ENCODE measurements at places on chromosomes 6 and 20.

DNA sequence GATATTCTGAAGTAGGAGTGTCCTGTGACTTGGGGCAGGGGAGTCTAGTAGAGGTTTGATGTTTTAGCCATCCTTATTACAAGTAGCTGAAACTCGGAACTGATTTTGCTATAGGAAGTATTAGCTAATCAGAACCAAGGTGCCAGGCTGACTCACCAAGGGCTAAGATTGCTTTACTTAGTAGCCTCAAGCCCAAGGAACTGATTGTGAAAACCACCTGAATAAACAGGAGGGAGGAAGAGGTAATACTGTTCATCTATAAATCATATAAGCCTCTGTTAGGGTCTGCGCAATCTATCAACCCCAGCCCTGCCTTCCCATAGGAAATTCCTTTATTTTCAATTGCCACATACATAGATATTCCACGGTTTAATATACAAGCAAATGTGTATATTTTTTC lies 54.4 kb downstream of the GNAS start:
- DNase-seq = no peak
- H3K36me3 ChIP-seq = peaks cover 15% of the 10 kb centered on the region
- H3K27ac ChIP-seq = peak overlapping the region; percentile 97
- no peaks in the 10 kb centered on the region for H3K27me3 ChIP-seq

DNA sequence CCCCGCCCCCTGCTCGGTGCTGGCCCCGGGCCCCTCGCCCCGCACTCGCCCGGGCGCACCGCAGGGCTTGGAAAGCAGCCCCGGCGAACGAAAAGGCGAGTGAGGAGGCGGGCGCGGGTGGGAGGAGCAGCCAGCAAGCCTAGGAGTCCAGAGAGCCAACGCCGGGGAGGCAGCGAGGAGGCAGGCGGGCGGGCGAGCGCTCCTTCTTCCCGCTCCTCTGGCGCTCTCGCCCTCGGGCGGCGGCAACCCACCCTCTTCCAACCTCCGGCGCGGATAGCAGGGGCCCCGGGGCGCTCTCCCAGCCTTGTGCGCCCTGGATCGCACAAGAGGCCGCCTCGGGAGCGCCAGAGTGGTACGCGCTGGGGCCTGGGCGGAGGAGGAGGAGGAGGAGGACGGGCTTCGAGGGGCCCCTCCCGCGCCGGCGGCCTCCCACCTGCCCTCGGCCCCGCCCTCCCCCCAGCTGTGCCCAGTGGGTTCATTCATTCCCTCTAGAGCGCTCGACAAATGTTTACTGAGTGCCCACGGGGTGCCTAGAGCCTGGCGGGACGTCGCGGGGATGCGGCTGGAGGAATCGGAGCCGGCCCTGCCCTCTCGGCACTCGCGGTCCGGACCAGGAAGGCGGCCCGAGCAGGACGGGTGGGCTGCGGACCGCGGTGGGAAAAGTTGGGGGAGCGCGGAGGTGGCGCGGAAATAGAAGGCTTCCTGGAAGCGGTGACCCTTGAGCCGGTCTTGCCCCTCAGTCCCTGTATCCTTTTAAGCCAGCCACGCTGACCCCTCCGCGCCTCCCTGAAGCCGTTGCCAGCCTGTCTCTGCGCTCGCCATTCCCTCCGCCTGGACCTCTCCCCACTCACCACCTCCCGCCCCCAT lies at the start of gene BMP7:
TSS of gene BMP7 (minus strand) at position 351 of the 867 bp plus-strand sequence. CDS start 519 bp downstream, outside the sequence.
- peak within 1 kb of the TSS; percentile 36 for H3K4me3 ChIP-seq
- H3K27me3 ChIP-seq = peaks cover 78% of the 10 kb centered on the region
- no peak for DNase-seq
- peaks cover 22% of the 10 kb centered on the region for H3K4me1 ChIP-seq

DNA sequence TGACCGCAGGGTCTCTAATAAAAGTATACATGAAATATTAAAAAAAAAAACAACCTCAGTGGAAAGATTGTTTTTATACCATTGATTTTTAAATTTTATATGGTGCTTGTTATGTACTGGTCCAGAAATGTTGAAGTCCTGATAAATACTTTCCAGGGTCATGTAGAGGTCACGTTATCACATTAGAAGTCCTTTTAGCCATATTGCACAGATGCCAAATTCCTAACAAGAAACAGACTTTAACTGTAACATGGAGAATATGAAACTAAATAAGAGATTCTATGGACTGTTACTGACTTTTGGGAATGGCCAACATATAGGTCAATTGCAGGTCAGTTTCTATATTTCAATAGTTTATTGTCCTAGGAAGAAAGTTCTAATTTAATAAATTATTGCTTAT lies 89.0 kb downstream of the ADGRB3 start:
- H3K27me3 ChIP-seq = no peaks in the 10 kb centered on the region
- H3K4me3 ChIP-seq = no peak overlapping the region
- H3K36me3 ChIP-seq = no peaks in the 10 kb centered on the region
- no peak overlapping the region for H3K27ac ChIP-seq

- H3K27me3 ChIP-seq = no peaks in the 10 kb centered on the region
- no peak overlapping the region for H3K4me3 ChIP-seq
- H3K36me3 ChIP-seq = no peaks in the 10 kb centered on the region
- no peak for DNase-seq
These were observed 83.4 kb upstream of the BMP5 start for GRCh38 chr6:55958790-55959189.

DNA sequence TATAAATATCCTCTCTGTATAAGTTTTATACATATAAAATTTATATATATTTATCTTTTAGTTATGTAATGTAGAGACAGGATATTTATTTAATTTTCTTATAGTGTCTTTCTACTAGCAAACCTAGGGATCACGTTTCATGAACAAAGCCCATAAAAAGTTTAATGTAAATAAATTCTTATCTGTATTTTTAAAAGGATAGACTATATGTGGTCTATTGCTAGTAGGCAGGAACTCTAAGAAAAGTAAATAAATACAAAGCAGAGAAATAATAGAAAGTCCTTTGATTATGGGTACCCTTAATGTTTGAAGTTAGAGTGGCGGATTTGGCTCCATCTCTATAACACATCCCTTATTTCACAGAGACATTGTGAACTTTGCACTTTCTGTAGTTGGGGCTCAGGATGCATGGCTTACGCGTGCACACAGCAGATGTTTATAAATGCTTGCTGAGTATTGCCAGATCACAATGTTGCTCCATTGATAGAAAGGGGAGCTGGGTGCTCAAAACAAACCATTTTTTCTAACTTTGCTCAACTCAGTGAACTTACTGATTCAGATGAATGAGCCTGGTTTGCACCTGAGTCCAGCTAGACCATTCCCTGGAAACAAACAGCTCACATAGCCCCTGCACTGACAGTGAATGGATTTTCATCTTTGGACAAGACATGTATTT lies 179.1 kb downstream of the SYNE1 start:
- no peak overlapping the region for H3K4me3 ChIP-seq
- DNase-seq = no peak
- no peaks in the 10 kb centered on the region for H3K36me3 ChIP-seq
- H3K27me3 ChIP-seq = peaks cover 5% of the 10 kb centered on the region
- no peak overlapping the region for H3K27ac ChIP-seq
- peaks cover 8% of the 10 kb centered on the region for H3K4me1 ChIP-seq

DNA sequence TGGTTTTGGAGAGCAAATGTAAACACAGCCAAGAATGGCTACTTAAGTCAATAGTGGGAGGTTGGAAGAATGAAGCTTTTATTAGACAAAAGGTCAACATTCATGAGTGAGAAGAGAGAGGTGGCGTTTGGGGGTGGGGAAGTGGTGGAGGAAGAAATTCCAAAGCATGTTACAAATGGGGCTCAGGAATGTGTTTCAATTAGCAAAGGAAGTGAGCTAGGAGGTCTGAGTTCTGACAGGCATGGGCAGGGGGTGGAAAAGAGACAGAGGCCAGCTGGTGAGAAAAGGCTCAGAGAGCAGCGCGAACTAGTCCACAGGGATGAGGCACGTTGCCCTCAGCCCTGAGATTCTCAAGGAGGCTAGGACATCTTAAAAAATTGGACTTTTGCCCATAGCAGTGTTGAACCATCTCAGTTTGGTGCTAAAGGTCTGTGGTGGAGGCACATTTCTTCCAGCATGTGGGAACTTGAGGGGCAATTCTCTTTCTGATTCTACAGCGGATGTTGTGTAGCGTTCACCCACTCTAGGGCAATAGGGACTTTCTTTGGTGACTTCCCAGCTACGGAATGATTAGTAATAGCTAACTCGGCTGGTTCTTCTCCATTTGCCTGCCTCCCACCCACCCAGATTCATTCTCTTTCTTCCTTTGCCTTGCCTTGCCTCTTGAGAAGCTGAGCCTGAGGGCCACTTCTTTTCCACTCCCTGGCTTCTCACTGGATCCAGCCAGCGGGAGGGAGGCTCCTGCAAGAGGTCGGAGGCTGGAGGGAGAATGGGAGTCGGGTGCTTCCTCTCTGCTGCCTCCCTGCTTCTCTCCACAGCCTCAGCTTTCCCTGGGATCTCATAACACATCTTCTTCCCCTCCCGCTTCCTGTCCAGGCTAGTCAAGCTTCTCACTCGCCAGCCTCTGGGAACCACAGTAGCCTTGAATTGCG lies 45.1 kb upstream of the NEDD9 start:
- peaks cover 4% of the 10 kb centered on the region for H3K36me3 ChIP-seq
- H3K4me3 ChIP-seq = peak overlapping the region; percentile 79
- DNase-seq = peak; percentile 33
- no peaks in the 10 kb centered on the region for H3K27me3 ChIP-seq
- H3K27ac ChIP-seq = peak overlapping the region; percentile 93

GRCh38 chr6:39812496-39812852 lies 20.3 kb downstream of the DAAM2 start:
- H3K4me1 ChIP-seq = no peaks in the 10 kb centered on the region
- H3K27ac ChIP-seq = no peak overlapping the region
- H3K4me3 ChIP-seq = no peak overlapping the region
- H3K36me3 ChIP-seq = no peaks in the 10 kb centered on the region

GRCh38 chr6:125871365-125871764 lies 80.6 kb downstream of the NCOA7 start:
- no peak for DNase-seq
- no peaks in the 10 kb centered on the region for H3K4me1 ChIP-seq
- no peak overlapping the region for H3K27ac ChIP-seq
- no peaks in the 10 kb centered on the region for H3K36me3 ChIP-seq
- H3K4me3 ChIP-seq = no peak overlapping the region
- no peaks in the 10 kb centered on the region for H3K27me3 ChIP-seq

GRCh38 chr6:139370283-139370998 lies 4.0 kb downstream of the CITED2 start:
- H3K27ac ChIP-seq = peak overlapping the region; percentile 93
- H3K4me1 ChIP-seq = peaks cover 44% of the 10 kb centered on the region
- no peaks in the 10 kb centered on the region for H3K27me3 ChIP-seq
- no peak for DNase-seq

- no peaks in the 10 kb centered on the region for H3K4me1 ChIP-seq
- DNase-seq = no peak
- H3K27me3 ChIP-seq = no peaks in the 10 kb centered on the region
These were observed 5.1 kb downstream of the LPIN3 start for GRCh38 chr20:41345729-41346067.

- peaks cover 8% of the 10 kb centered on the region for H3K4me1 ChIP-seq
- H3K27me3 ChIP-seq = no peaks in the 10 kb centered on the region
- no peaks in the 10 kb centered on the region for H3K36me3 ChIP-seq
- H3K27ac ChIP-seq = no peak overlapping the region
- DNase-seq = no peak
These were observed 35.1 kb downstream of the RRBP1 start for GRCh38 chr20:17646961-17647301.
